WTC11 (cell line): ENCODE measurements at places on chromosomes 4 and X. TPM values are rescaled to one million over a fixed set of nuclear protein-coding genes. Genes with fewer than 3 reads are reported as not detected.

The PTPN13 gene
- 42.5 to 49.7 TPM (median 44.0 TPM) in 3 replicates for total RNA-seq

The GYPA gene
- 0.09 to 0.44 TPM in 2 of 3 replicates, not detected in the other for total RNA-seq

The USP51 gene
- 6.0 to 6.5 TPM (median 6.4 TPM) in 3 replicates for total RNA-seq

GRCh38 chrX:118228041-118228440 lies 111.4 kb upstream of the KLHL13 start:
- no peaks in the 10 kb centered on the region for H3K27me3 ChIP-seq
- H3K27ac ChIP-seq: no peak overlapping the region
- H3K4me3 ChIP-seq: no peak overlapping the region
- DNase-seq: no peak

GRCh38 chr4:17664755-17665154 lies 50.3 kb downstream of the MED28 start:
- peaks cover 5% of the 10 kb centered on the region; the same call in 1 of the 2 replicates for H3K4me1 ChIP-seq
- H3K36me3 ChIP-seq: no peaks in the 10 kb centered on the region
- DNase-seq: no peak
- no peak overlapping the region for H3K4me3 ChIP-seq
- no peaks in the 10 kb centered on the region; the same call in 1 of the 2 replicates for H3K27me3 ChIP-seq
- no peak overlapping the region for H3K27ac ChIP-seq

- H3K27ac ChIP-seq: no peak overlapping the region
- peaks cover 2% of the 10 kb centered on the region for H3K4me1 ChIP-seq
- no peak overlapping the region for H3K4me3 ChIP-seq
- no peak for DNase-seq
Measured at GRCh38 chr4:138953961-138954371, 61.6 kb upstream of the NOCT start.

- no peak overlapping the region for H3K27ac ChIP-seq
- H3K27me3 ChIP-seq: no peaks in the 10 kb centered on the region
- H3K4me3 ChIP-seq: no peak overlapping the region
Measured at GRCh38 chrX:22194660-22194945, 78.1 kb upstream of the CBLL2 start.
